ENCODE measurements at places on chromosomes 3 and 15.

- no peak for DNase-seq
These were observed 7.2 kb downstream of the PLA1A start for GRCh38 chr3:119604878-119605277.

- no peak for DNase-seq
These were observed 58.5 kb upstream of the TNFSF10 start for GRCh38 chr3:172581757-172582166.

DNA sequence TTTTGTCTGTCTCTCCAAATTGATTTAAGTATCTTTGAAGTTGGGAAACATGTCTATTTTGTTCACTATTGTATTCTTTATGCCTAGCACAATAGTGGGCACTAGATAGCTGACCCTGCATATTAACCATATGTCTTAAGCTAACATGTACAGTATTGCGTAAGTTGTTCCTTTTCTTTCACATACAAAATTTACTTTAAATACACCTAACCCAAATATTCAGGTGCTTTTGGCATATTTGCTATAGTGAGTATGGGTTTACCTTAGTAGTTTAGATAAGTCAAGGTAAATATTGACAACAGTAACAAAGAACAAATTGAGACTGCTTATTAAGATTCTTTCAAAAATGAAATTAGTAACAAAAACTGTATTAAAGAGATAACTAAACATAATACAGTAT lies 50.9 kb downstream of the NRG4 start:
- DNase-seq = no peak

DNA sequence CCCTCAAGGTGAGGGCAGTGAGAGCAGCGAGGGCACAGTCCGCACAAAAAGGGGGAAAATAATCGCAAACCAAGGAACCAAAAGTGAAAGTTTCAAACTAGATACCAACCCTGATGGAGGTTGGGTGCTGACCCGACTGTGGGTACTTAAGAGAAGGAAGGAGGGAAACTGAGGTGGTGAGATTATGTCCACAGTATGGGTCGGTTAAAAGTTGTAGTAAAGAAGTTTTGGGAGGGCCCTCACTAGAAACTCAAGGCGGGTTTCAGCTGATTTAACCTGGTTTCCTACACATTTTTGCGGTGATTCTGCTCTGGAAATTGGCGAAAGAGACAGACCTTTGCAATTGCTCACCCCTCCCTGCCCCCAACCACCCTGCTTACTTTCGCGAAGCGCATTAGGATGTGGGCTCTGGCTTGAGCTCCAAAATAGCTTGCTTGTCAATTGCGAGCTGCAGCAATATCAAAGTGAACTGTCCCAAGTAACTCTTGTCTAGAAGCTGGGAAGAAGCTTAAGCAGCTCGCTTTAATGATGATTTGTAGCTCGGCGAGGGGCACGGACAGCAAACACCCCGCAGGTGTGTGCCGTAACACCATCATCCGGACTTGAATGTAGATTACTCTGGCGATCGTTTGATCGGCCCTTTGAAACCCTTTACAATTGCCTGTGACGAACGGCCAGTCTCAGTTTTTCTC lies 15.8 kb downstream of the SOX2 start:
- DNase-seq = no peak

- no peak for DNase-seq
These were observed 586.7 kb downstream of the NTRK3 start for GRCh38 chr15:87669846-87670245.

GRCh38 chr15:72319985-72320671 lies at the start of gene CELF6:
TSS of gene CELF6 (minus strand) at chr15:72320157. CDS start at chr15:72319874, 283 bp downstream.
- DNase-seq = peak; percentile 44

DNA sequence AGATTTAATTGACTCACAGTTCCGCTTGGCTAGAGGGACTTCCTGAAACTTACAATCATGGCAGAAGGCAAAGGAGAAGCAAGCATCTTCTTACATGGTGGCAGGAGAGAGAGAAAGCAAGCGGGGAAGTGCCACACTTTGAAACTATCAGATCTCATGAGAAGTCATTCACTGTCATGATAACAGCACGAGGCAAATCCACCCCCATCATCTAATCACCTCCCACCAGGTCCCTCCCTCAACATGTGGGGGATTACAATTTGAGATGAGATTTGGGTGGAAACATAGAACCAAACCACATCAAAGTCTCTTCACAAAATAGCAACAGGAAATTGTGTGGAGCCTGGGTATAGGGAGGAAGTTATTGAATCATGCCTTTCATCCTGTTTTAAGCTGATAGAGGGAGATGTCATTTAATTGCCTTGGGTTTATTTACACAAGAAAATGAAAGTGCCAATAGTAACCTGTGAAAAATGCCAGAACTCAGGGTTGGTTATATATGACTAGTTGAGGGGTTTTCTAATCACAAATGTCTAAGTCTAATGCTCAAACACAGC lies 624.8 kb upstream of the LMCD1 start:
- peak; percentile 98 for DNase-seq
